Cortex of kidney (tissue), 1 donor: ENCODE measurements at places on chromosomes 6 and 20.

GRCh38 chr6:142561511-142562265 is 259.9 kb downstream of the ADGRG6 start:
- no peak for DNase-seq

DNA sequence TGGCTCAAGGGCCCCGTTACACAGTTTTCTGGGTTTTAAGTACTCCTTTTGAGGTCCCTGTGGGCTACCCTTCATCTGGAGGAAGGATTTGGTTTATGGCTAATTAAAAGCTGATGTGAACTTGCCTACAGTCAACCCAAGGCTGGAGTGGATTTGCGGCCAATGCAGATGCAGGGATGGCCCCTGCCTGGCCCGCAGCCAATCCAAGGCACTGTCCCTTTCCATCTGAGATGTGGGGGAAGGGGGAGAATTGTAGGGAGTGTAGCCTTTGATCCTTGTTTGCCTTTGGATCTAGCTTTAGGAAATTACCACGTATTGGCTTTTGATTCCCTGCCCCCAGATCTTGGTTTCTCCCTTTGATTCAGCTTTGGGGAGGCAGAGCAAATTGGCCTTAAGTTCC is 128.0 kb upstream of the GGTLC1 start:
- no peak for DNase-seq

GRCh38 chr20:61045091-61045490 is 207.0 kb upstream of the CDH4 start:
- no peak for DNase-seq

DNA sequence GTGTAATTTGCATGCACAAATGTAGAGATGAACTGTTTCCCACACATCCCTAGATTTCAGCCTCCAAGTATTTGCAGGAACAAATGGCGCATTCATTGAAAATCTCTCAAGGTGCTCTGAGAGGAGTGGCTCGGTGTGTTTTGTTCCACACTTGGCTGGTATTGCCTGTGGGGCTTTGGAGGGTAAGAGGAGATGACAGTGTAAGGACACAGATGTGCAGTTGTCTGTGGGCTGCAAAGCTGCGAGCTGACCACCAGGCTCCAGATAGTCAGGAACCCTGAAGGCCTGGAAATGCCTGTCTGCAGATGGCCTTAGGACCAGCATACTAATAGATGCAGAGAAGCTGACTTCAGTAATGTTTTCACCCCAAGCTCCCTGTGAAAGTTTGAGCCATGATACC is 57.7 kb upstream of the PBOV1 start:
- no peak for DNase-seq

GRCh38 chr6:118505656-118506055 is 42.4 kb upstream of the PLN start:
- no peak for DNase-seq

- no peak for DNase-seq
Observed at GRCh38 chr6:144331491-144331969, 46.4 kb downstream of the UTRN start.

DNA sequence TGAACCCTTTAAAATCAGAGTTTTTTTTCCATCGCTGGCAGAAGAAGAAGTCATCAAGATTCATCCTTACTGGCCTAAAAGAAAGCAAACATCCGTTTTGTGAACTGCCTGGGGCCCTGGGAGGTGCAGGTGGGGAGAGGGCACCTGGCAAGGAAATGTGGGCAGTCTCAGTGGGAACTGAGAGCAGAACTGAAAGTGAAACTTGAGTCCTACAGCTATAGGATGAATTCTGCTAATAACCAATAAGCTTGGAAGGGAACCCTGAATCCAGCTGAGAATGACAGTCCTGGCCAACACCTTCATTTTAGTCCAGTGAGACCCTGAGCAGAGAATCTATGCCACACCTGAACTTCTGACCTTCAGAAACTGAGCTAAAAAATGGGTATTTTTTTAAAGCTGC is 130.1 kb upstream of the ASCC3 start:
- no peak for DNase-seq

GRCh38 chr6:106913111-106913510 is 61.4 kb downstream of the CD24 start:
- no peak for DNase-seq

- no peak for DNase-seq
Observed at GRCh38 chr6:122753688-122754056, 25.8 kb upstream of the FABP7 start.

GRCh38 chr6:110951986-110952794 is 6.3 kb upstream of the GTF3C6 start:
- DNase-seq = no peak
